ENCODE measurements at places on chromosomes 5 and 9.

DNA sequence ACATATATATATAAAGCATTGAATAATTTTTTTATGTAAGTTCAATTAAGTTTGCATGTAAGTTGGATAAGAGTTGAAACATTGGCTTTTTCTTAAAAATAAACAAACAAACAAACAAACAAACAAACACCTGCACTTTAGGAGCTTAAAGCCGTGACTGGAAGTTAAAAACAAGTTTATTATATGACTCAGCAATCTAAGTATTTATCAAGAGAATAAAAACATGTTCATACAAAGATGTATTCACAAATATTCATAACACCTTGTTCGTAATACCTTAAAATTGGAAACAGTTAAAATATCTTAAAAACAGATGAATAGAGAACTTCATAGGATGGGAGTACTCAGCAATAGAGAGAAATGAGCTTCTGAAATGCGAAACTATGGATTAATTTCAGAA lies 61.5 kb upstream of the ANXA1 start:
- no peak for DNase-seq

GRCh38 chr5:102528600-102528999 lies 29.8 kb upstream of the SLCO6A1 start:
- no peak for DNase-seq

GRCh38 chr5:34652914-34653313 lies 3.2 kb upstream of the RAI14 start:
- no peak for DNase-seq

- DNase-seq: peak; percentile 30
Observed at GRCh38 chr9:87894998-87895625, 12.4 kb downstream of the SPATA31E1 start.

DNA sequence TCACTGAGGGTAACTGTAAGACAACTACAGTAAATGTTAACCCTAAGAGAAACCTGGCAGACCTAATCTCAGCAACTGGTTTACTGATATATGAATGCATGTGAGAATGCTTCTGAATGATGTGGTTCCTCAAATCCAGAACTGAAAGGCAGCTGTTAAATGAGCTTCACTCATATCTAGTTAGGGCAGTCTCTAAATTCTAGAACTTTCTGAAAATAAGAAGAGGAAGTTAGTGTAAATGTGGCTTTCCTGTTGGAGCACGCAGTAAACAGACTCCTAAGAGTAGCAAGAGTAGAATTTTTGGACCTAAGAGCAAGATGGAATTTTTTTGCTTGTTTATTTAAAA lies 117.9 kb upstream of the KCNN2 start:
- DNase-seq: no peak

- no peak for DNase-seq
Observed at GRCh38 chr5:55902696-55903095, 51.5 kb downstream of the IL31RA start.

DNA sequence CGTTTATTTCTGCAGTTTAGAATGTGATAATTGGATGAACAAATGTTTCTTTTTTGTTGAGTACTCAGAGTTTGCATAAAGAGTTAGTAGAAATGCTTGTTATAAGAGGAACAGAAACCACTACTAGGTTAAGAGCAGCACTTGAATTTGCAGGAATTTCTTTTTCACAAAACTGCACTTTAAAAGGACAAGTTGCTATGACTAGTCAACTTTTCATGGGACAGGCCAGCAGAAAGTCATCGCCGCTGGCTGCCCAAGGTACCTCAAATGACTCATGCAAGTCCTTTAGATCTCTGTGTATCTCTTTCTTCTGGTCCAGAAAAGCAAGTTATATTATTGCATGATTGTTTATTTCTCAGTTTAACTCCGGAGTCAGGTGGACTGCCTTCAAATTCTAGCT lies 97.3 kb upstream of the HMHB1 start:
- DNase-seq: no peak

GRCh38 chr9:115671236-115671962 lies 482.2 kb upstream of the PAPPA start:
- DNase-seq: no peak

- DNase-seq: no peak
Observed at GRCh38 chr9:11966786-11967185, 726.4 kb upstream of the TYRP1 start.

DNA sequence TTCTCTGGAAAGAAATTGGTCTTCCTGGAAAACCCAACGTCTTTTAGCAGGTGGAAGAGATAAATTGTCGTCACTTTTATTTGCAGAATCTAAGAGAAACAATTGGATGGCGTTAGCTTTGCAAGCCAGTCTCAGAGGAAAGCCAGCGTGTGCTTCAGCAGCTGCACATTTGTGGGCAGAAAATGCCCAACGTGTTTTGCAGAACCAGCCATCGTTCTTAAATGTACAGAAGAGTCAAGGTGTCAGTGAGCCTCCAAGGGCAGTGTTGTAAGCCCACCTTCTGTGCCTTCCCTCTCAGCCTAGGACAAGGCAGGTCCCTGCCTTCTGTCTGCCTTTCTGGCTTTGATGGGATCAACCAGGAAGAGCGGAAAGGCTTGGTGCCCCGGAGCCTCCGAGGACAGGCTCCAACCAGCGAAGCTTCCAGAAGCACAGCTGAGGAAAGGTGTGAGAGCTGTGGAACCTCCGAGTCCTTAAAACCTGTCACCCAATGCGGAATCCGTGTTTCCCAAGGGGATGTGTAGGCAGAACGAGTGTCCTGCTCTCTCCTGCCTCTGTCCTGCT lies 116.0 kb upstream of the IRX2 start:
- no peak for DNase-seq

GRCh38 chr9:117718085-117718484 lies 13.9 kb downstream of the TLR4 start:
- no peak for DNase-seq

DNA sequence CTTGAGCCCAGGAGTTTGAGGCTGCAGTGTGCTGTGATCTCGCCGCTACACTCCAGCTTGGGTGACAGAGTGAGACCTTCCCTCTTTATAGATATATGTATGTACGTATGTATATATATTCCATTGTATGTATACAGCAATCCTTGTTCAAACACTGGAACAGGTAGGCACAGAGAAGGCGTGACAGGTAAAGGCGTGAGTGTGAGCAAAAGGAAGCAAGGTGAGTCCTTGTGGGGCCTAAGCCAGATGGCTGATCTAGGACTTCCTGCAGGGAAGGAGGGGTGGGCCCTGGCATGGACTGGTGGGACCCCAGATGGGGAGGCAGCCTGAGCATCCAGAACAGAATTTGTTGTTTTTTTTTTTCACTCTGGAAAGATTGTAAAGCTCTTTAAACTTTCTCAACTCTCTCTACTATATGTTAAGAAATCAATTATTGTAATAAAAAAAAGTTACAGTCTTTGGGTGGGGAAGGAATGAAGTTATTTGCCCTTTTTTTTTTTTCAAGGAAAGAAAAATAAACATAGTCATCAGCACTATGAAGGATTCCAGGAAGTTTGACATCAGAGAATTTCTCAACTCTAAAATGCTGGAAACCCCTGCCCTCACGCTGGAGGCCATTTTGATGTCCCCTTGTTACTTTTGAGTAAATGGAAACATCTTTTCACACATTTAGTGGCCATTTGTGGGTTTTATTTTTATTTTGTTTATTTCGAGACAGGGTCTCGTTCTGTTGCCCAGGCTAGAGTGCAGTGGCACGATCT lies 38.9 kb upstream of the STXBP1 start:
- no peak for DNase-seq

DNA sequence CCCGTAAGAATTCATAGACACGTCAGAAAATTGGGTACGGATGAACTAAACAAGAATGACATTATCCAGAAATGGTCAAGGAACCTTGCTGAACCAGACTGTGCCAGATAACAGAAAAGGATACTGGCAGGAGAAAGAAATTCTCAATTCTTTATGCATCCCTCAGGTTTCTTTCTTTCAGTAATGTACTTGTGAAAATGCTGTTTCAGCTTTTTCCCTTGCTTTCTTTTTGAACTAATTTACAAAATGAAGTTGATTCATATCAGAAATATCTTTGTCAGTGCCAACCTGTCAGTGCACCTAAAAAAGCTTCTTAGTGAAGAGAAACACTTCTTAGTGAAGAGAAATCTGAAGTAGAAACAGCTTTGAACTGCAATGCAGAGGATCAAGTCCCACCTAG lies 643.6 kb upstream of the RORB start:
- no peak for DNase-seq

GRCh38 chr9:28234894-28235277 lies 661.6 kb upstream of the C9orf72 start:
- DNase-seq: peak; percentile 74

- DNase-seq: no peak
Observed at GRCh38 chr9:137354845-137355760, 53.0 kb upstream of the NRARP start.
